Stimulated activated CD4-positive, alpha-beta T cell treated with anti-CD3 and anti-CD28 coated beads, Interleukin-4, amount 100 ng/mL, for 48 hours (primary cell): ENCODE measurements at places on chromosomes 4 and X.

- no peak for DNase-seq
These were observed 274.5 kb downstream of the ADGRA3 start for GRCh38 chr4:22241415-22241814.

DNA sequence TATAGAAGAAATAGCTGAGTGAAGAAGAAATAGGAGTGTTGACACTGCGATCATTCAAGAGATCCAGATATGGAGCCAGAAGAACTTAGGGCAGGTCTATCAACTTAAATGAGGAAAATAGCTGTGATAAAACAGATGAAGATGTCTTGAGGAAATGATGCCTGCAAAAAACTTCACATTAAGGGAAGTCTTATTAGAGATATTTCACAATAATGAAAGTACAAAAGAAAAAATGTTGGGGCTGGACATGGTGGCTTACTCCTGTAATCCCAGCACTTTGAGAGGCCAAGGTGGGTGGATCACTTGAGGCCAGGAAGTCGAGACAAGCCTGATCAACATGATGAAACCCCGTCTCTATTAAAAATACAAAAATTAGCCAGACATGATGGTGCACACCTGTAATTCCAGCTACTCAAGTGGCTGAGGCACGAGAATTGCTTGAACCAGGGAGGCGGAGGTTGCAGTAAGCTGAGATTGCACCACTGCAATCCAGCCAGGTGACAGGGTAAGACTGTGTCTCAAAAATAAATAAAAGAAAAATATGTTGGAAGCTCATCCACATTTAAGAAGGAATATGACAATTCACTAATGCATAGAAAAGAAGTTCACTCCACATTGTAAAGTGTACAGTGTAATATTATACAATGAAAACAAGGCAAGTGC lies 56.3 kb downstream of the PKD2 start:
- no peak for DNase-seq

- no peak for DNase-seq
These were observed 142.4 kb upstream of the ANKRD50 start for GRCh38 chr4:124854968-124855367.

- no peak for DNase-seq
These were observed 48.5 kb downstream of the EVC start for GRCh38 chr4:5759236-5760075.

DNA sequence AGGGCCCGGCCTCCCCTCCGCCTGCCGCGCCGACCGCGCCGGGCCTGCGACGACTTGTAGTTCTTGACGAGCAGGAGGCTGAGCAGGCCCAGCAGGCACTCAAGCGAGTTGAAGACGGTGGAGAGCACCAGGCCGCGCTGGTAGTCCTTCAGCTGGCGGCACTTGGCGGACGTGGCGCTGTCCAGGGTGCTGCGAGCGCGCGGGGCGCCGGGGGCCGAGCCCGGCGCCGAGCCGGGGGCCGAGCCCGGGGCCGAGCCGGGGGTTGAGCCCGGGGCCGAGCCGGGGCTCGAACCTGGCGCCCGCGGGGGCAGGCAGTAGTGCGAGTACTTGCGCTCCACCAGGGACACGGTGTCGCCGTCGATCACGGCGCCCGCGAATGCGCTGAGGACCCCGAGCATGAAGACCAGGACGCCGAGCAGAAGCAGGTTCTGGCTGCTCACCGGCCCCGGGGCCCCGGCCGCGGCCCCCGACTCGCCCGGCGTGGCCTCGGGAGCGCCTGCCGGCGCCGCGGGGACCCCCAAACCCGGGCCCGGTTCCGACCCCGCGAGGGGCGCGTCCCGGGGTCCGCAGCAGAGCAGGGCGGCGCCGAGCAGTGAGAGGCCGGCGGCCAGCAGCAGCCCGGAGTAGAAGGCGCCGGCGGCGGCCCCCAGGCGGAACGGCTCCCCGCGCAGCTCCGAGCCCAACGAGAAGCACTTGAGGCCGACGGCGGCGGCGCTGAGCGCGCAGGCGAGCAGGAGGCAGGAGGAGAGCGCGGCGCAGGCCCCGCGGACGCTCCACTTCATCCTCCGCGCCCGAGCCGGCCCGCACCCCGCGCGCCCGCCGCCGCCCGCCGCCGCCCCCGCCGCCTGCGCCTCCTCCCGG lies 584 bp downstream of the TMEM271 start:
- no peak for DNase-seq

- no peak for DNase-seq
These were observed 82.6 kb downstream of the USP9X start for GRCh38 chrX:41167888-41168287.

DNA sequence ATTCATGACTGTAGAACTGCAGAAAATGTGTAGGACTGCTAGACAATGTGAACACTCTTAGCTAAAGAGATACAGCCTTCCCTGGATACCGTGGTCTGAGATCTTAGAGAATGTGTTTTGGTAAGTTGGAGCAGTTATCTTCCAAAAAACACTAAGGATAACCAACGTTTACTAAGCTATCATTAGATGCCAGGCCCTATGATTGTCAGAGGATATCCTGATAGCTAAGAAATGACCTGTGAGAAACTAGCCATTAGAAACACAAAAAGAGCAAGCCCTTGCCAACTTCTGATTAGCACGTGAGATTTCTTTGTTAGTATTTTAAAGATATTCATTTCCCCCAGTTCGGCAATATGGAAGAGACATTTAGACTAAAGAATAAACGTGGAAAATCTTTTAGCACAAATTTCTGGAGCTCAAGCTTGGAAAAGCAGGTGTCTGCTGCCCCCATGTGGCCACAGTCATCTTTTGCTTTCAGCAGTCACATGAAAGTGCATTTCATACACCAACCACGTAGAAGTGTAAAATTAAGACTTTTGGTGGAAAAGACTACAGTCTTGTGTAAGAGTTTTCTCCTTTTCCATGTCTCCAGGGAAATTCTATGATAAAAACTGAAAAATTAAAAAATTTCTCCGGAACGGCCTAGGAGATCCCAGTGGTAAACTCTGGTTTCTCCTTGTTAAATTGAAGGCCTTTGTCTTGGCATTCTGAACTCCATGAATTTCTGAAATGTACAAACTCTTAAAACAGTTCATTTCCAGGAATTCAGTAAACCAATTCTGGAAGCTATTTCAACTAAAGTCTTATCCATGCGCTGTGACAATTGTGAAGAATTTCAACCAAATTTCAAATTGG lies 136.4 kb downstream of the ZNF674 start:
- DNase-seq: peak; percentile 68

DNA sequence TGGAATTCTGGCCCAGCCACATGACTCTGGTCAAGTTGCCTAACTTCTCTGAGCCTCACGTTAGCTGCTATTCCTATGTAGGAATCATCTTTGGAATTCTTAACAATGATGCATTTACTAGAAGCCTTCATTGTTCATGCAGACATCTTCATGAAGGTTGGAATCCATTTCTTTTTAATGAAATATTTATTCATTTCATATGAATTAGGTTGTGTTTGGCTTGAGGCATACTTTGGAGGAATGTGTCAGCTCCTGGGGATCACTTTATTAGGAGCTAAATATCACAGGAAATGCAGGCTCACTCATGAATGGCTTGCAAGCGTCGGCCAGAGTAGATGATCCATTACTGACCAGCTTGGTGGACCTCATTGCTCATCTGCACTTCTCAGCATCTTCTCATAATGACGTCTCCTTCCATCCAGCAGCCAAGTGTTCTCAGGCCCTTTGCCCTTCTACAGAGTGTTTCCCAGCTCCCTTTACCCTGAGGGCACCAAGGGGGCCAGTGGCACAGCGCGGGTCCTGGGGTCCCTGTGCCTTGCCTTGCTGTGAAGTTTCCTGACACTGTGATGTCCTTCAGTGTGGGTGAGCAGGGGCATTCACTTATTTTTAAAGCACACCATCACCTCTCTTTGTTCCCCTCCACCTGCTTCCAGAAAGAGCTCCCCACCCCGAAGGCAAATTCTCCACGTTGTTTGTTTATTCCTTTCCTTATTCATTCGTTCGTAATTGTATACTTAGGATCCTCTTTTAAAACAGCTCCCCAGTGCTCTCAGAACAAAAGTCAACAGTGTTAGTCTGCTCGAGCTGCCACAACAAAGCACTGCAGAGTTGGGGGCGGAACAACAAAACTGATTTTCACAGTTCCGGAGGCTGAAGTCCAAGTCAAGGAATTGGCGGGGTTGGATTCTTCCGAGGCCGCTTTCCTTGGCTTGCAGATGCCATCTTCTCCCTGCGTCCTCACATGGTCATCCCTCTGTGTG lies 106.8 kb downstream of the STK32B start:
- DNase-seq: no peak

DNA sequence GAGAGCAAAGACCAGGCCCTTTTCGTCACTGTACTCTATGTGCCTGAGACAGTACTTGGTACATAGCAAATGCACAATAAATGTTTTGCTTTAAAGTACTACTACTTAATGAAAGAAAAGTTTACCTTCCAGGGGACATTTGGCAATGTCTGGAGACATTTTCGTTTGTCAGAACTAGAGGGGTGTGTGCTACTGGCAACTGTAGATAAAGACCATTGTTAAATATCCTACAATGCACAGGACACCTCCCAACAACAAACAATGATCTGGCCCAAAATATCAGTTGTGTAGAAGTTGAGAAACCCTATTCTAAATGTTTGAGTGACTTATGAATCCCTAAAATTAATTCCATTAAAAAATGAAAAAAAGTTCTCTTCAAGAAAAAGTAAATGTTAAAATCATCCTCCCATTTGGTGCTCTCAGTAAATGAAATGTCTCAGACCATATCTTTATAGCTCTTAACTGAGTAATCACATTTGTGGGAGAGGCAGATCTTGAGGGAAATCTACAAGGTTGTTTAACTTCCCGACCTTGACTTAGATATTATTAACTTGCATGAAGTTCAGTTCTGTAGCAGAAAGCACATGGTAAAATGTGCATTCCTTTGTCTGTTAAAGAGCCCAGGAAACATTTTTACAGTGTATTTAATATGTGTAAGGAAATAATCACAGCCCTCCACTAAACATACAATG lies 18.5 kb downstream of the EGFL6 start:
- DNase-seq: no peak

DNA sequence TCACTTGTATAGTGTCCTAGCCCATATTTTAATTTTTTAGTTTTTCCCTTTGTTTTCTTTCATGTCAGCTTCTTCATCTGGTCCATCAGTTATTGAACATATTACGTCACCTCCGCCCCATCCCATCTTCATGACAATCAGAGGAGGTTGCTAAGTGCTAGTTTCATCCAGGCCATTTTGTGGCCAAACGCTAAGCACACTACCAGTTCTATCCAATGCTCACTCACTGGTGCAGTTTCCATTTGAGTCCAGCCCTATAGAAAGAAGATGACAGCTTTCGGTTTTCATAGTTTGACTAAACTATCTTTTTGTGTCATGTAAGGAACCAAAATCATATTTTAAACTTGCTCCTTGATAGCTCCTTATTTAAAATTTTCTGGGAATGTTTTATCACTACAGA lies 304.2 kb downstream of the TENM3 start:
- no peak for DNase-seq

DNA sequence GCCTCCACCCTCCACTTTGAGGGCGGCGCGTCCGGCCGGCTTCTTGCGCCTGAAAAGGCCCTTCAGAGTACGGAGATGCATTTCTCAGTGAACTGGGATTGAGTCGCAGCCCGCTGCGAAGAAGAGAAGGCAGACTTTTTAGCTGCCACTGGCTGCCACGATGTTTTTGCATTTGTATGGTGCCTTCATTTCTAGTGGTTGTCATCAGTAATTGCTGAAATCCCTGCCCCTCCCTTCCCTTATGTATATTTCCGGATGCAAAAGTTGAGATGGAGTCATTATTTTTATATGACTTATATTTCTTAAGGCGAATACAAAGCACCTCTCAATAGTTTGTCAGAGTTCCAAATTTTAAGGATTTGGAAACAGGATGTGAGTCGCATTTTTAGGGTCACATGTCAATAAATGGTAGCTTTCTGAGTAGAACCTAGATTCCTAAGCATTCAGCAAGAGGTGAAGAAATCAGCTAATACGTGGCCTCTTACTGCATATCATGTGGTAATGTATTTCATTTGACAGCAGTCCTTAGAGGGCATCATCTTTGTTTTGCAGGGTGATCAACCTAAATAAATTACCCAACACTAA lies 658 bp downstream of the ATP6AP2 start:
- DNase-seq: no peak

DNA sequence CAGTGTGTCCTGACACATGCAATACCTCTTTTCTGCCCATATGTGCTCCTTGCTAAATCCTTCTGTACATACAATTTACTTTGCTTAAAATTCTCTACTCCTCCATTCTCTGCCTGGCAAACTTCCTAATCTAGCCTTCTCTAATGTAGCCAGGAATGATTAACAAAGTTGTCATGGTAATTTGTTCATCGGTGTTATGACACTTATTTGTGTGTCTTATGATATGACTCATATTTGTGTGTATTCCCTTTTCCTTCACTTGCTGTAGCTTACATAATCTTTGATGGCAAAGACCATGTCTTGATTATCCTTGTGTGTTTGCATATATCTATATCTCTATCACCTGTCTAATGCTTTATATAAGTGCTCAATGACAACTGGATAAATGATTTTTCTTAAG lies 133.3 kb downstream of the COL25A1 start:
- DNase-seq: no peak

DNA sequence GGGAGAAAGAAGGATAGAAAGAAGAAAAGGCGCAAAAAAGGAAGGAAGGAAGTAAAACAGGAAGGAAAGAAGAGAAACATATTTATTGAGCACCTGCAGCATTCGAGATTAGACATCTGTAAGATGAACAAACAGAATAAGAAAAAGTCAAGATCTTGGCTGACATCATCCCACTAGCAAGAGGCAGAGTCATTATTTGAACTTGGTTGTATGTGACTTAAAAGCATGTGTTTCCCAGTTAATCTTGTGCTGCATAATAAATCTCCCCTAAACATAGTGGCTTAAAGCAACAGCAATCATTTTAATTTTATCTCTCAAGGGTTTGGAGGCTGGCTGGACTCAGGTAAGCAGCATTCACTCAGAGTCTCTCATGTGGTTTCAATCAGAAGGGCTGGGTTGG lies 38.5 kb upstream of the COX7B2 start:
- no peak for DNase-seq

- DNase-seq: no peak
These were observed 180.1 kb downstream of the SMIM20 start for GRCh38 chr4:26094076-26094475.

DNA sequence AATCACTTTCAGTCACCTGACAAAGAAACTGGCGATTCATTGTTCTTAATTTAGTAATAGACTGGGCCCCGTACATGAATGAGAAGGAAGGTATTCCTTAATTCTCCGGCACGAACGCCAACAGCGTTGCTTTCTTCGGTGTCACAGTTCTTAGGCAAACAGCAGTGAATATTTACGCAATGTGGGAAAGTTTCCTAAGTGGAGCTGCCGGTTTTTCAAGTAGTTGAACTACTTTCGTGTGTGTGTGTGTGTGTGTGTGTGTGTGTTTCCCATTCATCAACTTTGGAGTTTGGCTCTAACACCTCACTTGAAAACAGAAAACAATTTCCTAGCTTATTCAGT lies 651 bp downstream of the NXT2 start:
- DNase-seq: no peak

- DNase-seq: no peak
These were observed 492.5 kb downstream of the GALNTL6 start for GRCh38 chr4:172305698-172306097.

DNA sequence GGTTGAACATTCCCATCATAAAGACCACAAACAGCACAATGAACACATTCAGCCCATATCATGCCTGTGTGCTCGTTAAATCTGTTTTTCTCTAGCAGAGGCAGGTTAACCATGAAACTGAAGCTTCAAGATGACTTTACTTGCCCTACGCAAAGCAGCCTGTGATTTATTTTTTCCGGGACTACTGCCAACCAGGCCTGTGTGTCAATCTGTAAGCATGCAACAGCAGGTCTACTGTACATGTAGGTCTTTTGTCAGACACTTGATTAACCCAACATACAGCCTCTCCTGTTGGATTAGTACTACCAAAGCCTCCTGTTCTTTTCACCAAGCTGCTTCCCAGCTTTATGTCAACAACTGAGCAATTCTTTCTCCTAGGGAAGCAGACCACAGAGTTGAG lies 85.5 kb upstream of the ACSL1 start:
- DNase-seq: no peak
